Activated effector memory CD4-positive, alpha-beta T cell treated with Interleukin-2 at 50 U/mL for 16 hours (primary cell): ENCODE measurements at places on chromosomes 7 and 10.

- DNase-seq, result no peak
Measured at GRCh38 chr7:22420973-22421635, 64.2 kb upstream of the RAPGEF5 start.

GRCh38 chr10:96309628-96310320 is 5.5 kb downstream of the DNTT start:
- no peak for DNase-seq

- DNase-seq, result no peak
Measured at GRCh38 chr10:123154711-123155505, 706 bp downstream of the BUB3 start.

GRCh38 chr7:28623105-28623730 is 210.9 kb downstream of the CREB5 start:
- DNase-seq, result no peak

DNA sequence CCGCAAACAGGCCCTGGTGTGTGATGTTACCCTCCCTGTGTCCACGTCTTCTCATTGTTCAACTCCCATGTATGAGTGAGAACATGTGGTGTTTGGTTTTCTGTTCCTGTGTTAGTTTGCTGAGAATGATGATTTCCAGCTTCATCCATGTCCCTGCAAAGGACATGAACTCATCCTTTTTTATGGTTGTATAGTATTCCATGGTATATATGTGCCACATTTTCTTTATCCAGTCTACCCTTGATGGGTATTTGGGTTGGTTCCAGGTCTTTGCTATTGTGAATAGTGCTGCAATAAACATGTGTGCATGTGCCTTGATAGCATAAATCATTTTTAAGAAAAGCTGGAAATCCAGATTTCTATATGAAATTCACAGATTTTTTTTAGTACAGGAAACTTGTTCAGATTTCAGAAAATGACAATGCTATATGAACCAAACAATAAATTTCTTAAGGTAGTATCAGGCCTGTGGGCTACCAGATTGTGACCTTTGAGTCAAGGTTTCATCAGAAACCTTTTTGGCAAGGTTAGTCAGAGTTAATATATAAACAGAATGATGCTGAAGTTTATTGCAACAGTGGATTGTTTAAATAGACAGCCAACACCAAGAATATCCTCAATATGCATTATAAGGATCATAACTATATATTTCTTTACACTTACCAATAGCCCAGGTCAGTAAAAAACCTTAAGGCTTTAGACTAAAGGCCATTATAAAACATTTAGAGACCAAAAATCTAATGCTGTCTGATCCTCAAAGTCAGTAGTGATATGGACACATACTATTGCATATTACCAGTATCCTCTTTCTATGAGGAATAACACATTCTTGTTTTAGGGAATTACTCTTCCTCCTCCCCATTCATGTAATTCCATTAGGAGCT is 68.7 kb upstream of the PAPSS2 start:
- DNase-seq, result no peak

- no peak for DNase-seq
Measured at GRCh38 chr10:123259791-123260190, 105.6 kb downstream of the BUB3 start.

DNA sequence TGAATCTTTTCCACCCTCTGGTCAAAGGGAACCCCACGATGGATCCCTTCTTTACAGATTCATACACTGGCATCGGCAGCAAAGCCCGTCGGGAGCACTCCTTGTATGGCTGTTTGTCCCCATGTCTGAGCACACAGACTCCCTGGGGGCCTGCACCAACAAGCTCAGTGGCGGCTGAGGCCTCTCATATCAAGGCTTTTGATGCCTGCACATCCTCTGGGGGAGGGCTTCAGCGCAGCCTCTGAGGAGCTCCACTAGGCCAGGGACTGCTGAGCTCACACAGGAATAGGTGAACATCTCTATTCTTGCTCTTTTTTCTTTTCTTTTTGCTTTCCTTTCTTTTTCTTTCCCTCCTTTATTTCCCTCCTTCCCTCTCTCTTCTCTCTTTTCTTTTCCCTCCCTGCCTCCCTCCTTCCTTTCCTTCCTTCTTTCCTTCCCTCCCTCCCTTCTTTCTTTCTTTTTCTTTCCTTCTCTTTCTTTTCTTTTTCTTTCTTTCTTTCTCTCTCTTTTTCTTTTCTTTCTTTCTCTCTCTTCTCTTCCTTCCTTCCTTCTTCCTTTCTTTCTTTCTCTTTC is 174.6 kb downstream of the CCDC3 start:
- no peak for DNase-seq

DNA sequence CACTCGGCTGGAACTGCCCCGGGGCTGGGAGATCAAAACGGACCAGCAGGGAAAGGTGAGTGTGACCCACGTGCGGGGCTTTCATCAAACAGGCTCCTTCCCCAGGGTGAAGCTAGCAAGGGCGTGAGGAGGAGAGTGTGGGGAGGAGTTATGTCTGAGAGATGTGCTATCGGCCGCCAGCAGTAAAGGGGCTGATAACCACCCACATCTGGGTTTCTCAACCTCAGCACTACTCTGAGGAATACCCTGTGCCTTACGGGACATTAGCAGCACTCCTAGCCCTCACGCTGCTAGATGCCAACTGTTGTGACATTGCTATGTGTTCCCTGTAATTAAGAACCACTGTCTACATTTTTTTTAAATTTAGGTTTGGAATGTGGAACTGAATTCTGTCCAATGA is 113.9 kb upstream of the STK17A start:
- DNase-seq, result no peak

GRCh38 chr7:151076863-151077704 is 3.5 kb downstream of the FASTK start:
- no peak for DNase-seq

DNA sequence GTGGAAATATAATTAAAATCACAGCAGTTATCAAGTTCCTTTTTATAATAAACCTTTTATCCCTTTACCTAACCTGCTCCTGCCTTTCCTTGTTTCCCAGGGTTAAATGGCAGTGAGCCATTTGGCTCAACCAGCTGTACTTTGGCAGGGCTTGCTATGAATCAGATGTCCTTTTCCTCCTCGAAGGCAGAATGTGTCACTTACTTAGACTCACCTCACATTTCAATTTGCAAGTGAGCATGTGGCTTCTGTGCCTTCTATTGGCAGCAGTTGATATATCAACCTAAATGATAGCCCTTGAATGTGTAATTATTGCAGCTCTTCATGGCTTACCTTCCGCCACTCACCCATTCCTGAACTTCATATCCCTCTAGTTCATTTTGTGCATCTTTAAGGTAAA is 301.7 kb downstream of the CSTF2T start:
- no peak for DNase-seq

GRCh38 chr7:112453505-112454171 is 3.4 kb downstream of the IFRD1 start:
- DNase-seq, result no peak

DNA sequence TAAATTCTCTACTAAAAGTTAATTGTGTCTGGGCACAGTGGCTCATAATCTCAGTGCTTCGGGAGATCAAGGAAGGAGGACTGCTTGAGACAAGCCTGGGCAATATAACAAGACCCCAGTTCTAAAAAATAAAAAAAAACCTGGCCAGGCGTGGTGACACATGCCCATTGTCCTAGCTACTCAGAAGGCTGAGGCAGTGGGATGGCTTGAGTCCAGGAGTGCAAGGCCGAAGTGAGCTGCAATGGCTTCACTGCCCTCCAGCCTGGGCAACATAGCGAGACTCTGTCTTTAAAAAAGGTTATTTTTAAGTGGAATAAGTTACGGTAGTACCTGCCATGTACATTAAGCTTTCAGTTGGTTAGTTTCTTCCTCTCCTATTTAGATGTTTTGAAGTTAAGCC is 28.9 kb downstream of the CDK14 start:
- DNase-seq, result no peak

GRCh38 chr7:112080441-112080840 is 125.8 kb downstream of the DOCK4 start:
- no peak for DNase-seq

GRCh38 chr10:50909334-50910014 is 24.0 kb upstream of the A1CF start:
- DNase-seq, result no peak

DNA sequence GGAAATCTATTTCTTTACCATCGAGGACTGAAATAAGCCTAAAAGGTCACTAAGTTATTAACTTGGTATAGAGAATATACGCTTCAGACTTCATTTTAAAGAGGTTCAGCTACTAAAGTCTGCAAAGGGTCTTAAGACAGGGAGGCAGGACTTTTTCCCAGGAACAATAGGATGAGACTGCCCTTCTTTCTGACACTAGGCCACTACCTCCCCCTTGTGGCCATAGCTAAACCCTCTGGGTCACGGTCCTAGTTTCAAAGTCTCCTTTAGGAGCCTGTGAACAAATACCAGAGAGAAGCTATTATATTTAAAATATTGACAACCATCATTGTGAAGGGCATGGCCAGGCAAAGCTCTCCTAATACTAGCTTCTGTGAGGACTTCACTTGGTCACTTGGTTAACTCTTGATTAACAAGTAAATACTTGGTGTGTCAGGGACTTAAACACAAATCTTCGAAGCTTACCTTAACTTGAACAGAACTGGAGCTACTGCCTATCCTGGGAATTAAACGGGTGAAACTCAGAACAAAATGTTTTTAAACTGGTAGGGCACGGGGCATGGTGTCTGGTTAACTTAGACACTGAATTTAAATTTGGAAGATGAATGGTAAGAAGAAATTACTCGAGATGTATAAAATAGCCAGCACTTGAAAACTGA is 75.6 kb downstream of the CCDC6 start:
- DNase-seq, result no peak

DNA sequence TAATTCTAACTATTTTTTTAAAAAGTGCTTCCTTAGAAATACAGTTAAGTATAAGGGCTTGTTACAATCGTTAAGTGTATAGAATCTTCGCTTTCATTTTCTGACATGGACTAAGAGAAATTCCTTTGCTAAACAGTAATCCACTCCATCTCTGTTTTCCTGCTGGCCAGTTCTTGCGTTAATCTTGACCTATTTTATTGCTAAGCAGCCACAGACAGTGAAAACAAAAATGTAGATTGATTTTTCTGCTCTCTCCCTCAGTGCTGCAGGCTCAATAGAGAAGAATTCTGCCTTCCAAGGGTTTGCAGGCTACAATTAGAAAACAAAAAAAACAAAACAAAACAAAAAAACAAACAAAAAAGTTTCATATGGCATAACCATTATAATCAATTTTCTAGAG is 310.4 kb upstream of the ADARB2 start:
- DNase-seq, result no peak

DNA sequence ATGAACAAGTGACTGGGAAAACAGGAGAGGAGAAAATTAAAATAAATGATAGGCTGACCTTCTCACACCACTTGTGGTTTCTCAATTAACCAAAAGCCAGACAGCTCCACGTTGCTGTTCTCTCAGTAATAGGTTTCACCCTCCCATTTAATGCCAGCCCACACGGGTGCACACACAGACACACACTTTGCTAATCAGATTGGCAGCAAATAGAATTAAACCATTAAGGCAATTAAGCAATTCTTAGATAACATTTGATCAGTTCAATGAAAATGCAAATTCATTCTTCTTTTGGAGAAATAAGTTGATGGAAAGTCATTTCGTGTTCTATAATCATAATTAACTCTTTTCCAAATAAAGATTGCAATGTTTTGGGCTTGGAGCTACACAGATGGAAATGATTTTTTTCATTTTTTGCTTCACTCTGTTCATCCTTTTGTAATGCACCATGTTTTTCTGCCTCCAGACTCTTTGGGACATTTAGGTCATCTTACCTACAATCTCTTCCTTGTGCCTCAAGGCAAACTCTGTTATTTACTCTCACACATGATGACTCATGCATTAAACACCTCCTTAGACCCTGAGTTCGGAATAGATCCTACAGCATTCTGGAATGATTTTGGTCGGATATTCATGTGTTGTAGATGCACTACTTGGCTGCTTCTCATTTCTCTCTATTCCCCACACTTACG is 700.7 kb downstream of the AUTS2 start:
- no peak for DNase-seq

- no peak for DNase-seq
Measured at GRCh38 chr10:31204090-31204489, 114.9 kb upstream of the ZEB1 start.

DNA sequence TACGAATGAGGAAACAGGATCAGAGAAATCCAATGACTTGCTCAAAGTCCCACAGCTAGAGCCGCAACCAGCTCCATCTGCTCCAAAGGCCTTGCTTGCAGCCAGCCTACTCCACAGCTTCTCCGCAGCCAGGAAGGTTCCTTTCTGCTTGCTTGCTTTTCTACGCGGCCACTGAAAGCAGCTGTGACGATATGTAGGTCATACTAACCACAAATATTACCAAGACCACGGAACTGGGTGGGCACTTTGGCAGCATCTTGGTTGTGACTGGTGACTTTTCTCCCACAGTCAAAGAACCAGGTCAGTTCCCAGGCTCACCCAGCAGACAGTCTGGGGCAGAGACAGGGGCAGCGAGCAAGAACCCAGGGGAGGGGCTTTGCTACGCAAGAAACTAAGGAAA is 86.4 kb downstream of the FAM53B start:
- peak; percentile 49 for DNase-seq

DNA sequence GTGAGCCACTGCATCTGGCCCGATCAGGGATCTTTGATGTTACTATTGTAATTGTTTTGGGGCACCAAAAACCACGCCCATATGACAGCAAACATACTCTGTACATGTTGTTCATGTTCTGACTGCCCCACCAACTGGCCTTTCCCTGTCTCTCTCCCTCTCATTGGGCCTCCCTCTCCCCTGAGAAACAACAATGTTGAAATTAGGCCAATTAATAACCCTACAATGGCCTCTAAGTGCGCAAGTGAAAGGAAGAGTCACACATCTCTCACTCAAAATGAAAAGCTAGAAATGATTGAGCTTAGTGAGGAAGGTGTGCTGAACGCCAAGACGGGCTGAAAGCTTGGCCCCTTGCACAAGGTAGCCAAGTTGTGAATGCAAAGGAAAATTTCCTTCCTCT is 50.3 kb upstream of the SDK1 start:
- DNase-seq, result no peak

- no peak for DNase-seq
Measured at GRCh38 chr7:92013611-92014010, 72.9 kb downstream of the AKAP9 start.

DNA sequence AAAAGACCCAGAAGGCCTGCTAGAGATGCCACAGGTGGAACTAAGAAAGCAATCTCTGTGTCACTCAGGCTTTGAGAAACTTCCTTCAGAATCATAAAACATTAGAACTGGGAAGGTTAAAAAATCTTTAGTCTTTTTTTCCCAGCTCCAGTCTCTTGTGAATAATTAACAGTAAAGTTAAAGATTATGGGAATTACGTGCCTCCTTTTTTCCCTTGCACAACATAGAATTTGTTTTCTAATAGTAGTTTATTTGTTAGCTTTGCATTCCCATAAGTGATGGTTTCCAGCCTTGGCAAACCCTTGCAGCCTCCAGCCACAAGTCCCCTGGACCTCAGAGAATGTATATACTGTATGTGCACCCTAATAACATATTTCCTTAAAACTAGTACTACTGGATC is 128.3 kb downstream of the TPST1 start:
- DNase-seq, result no peak

- DNase-seq, result no peak
Measured at GRCh38 chr7:92944633-92945032, 108.3 kb upstream of the CDK6 start.

- no peak for DNase-seq
Measured at GRCh38 chr10:123620621-123621020, 45.5 kb upstream of the GPR26 start.
